ENCODE measurements at places on chromosomes 12 and 14. TPM values are rescaled to one million over a fixed set of nuclear protein-coding genes. Genes with fewer than 3 reads are reported as not detected.

GRCh38 chr12:122141911-122142725 lies 31.9 kb downstream of the IL31 start:
- no peak for DNase-seq

DNA sequence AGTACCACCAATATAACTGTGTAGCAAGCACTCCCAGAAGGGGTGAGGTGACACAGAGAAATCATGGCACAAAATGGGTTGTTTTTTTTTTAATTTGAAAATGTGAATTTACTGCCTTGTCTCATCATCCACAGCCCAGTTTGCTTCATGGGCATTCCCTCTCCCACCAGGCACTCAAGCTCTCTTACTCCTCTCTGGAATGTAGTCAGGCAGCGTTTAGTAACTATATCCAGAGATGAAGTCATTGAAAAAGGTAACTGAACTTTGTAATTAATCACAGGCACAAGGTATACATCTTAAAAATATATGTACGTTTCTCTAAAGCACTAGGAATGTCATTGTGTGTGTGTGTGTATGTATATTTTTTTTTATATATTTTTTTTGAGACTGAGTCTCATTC lies 91.4 kb downstream of the FAR2 start:
- no peak for DNase-seq

- DNase-seq = no peak
Observed at GRCh38 chr14:82244791-82245190, 711.1 kb upstream of the SEL1L start.

GRCh38 chr12:6919588-6919987 lies 5.2 kb downstream of the ENO2 start:
- peak; percentile 25 for DNase-seq

DNA sequence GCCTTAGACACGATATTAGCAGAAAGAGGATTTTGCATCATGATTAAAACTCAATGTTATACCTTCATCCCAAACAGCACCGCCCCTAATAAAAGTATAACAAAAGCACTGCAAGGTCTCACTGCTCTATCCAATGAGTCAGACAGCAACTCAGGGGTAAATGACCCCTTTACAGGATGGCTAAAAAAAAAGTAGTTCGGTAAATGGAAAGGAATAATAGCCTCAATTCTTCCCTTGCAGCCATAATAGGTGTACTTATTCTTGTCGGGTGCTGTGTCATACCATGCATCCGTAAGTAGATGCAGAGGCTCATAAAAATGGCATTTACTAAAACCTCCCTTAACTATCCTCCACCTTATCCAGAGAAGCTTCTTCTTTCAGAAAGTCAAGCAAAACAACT lies 53.9 kb upstream of the AP4S1 start:
- no peak for DNase-seq

- DNase-seq = no peak
Observed at GRCh38 chr12:1289371-1290155, 298.5 kb downstream of the ERC1 start.

Gene GARIN6
- total RNA-seq = not detected

DNA sequence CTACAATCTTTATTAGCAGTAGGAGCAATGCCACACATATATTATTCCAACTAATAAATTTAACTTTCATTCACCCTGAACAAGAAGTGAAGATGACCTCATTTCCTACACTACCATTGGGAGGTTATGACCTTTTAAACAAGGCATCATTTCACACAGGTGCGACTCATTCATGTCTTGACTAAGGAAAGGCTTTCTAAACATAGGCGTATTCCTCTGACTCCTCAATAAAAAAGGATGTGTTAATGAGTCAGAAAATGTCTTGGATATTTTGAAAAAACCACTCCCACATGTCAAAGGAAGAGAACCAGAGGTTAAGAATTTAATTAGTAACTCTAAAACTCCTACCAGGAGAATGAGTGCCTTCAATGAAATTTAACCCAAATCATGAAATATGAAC lies 115.2 kb downstream of the PRICKLE1 start:
- no peak for DNase-seq

- no peak for DNase-seq
Observed at GRCh38 chr12:32516230-32516629, 116.9 kb downstream of the FGD4 start.

- no peak for DNase-seq
Observed at GRCh38 chr12:40552868-40553267, 139.4 kb upstream of the CNTN1 start.

- DNase-seq = no peak
Observed at GRCh38 chr12:66107451-66107915, 23.1 kb downstream of the LLPH start.

Gene CKAP4
- 32.2 TPM for total RNA-seq

- no peak for DNase-seq
Observed at GRCh38 chr12:57807285-57807684, 11.2 kb downstream of the AVIL start.

DNA sequence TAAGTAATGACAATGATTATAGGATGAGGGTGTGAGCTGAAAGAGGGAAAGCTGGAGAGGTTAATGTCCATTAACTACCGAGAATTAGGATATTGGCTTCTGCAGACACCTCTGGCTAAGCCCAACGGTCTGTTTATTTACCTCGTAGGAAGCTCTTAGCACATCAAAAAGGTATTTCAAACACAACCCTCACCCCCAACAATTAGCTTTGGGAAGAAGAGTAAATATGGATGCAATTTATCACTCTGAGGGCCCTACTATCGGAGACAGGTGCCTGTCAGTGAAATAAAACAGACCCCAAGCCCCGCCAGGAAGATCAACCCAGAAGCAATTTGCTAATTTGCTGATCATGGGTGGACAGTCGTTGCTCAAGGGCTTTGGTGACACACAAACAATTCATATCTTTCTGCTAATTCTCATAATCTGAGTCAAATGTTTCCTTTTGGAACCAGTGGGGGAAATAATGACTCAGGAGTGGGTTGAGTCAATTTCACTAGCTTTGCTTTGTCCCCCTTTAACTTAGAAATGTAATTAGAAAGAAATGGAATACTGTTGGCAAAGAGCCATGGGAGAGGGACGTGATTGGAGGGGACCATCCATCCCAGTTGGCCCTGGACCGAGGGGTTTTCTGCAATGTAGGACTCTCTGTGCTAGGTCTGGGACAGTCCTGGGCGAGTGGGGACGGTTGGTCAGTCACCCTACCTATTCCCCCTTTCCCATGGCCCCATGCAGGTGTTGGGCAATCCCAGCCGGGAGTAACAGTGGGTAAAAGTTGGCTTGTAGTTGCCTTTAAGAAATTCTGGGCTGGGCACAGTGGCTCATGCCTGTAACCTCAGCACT lies 99.1 kb upstream of the MED13L start:
- no peak for DNase-seq

GRCh38 chr14:28143316-28143715 lies 623.3 kb upstream of the FOXG1 start:
- DNase-seq = no peak

DNA sequence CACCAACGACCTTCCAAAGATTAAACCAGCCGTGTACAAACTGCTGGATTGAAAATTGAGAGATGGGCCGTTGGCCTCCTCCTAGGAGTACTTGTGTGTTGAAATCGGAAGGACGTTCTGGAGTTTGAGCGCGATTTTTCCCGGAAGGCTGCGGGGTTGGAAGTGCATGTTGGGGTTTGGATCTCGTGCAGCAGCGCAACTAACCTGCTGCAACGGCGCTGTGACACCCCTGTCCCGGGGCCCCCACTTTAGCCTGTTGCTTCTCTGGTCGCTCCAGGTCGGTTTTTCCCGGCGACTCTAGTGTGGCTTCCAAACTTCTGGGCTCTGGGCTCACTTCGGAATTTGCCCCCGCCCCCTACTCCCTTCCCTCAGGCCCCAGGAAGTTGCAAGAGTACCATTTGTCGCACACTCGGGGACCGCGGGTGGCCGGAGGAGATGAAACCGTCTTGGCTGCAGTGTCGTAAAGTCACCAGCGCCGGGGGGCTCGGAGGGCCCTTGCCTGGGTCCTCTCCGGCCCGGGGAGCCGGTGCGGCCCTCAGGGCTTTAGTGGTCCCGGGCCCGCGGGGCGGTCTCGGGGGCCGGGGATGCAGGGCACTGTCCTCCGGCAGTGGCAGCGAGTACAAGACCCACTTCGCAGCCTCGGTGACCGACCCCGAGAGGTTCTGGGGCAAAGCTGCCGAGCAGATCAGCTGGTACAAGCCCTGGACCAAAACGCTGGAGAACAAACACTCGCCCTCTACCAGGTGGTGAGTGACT lies at the start of gene ACSS3:
Gene ACSS3, plus strand, starts transcription at position 394 of the 756 bp plus-strand sequence. Its CDS starts 42 bp downstream, at position 436.
- DNase-seq = peak; percentile 78

GRCh38 chr14:87205811-87206210 lies 787.2 kb downstream of the GALC start:
- no peak for DNase-seq
